ENCODE measurements at places on chromosomes 12 and 14.

- DNase-seq: no peak
Measured at GRCh38 chr14:44529026-44529425, 21.9 kb upstream of the FSCB start.

GRCh38 chr12:114684098-114684869, at the start of gene TBX3:
TBX3 (minus strand) TSS chr12:114684175; CDS start chr12:114683200, 975 bp downstream.
- DNase-seq: peak; percentile 63

DNA sequence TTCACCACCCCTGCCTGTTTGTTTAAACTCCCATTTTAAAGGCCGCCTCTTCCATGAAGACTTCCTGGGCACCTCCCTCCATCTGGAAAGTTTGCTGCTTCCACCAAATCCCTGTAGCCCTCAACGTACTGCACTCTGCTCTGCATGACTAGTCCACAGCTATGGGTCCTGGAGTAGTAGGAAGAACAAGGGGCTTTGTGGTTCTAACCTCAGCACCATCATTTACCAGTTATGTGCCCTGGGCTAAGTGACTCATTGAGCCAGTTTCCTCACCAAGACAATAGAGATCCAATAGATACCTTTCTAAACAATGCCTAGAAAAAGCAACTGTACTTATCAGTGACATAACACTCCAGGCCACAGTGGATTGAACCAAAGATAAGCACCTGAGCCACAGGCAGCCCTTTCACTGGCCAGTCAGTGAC, 8.5 kb upstream of the LTBP2 start:
- peak; percentile 43 for DNase-seq

- DNase-seq: no peak
Measured at GRCh38 chr12:117313926-117314325, 47.5 kb downstream of the NOS1 start.

DNA sequence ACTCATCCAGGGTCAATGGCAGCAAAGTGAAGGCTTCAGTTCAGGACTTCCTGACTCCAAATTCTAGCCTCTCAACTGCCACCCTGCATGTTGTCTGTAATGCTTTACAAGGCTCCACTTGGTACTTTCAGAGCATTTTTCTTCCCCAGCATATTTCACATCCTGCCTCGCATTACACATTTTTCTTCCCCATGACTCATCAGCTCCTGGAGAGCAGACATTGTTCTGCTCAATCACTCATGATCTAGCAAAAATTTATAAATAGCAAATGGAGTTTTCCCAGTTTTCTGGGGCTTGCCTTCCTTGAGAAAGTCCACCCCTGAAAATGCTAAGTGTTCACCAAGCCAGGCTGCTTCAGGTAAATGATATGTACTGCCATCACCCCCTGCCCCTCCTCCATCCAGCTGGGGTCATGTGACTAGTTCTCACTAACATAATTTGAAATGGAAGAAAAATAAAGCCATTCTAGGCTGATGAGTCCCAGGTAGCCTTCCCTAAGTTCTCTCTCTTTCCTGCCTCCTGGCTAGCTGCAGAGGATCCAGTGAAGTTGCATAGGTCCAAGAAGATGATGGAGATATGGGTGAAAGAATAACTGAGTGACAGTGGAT, 69.4 kb downstream of the ARMH4 start:
- DNase-seq: no peak

GRCh38 chr12:68439368-68440045, 107.3 kb upstream of the MDM1 start:
- DNase-seq: no peak

- DNase-seq: no peak
Measured at GRCh38 chr12:117362391-117362790, 965 bp upstream of the NOS1 start.

GRCh38 chr14:55111122-55111708, 17.8 kb upstream of the LGALS3 start:
- DNase-seq: no peak

- no peak for DNase-seq
Measured at GRCh38 chr12:56062996-56063395, 17.0 kb upstream of the ERBB3 start.

DNA sequence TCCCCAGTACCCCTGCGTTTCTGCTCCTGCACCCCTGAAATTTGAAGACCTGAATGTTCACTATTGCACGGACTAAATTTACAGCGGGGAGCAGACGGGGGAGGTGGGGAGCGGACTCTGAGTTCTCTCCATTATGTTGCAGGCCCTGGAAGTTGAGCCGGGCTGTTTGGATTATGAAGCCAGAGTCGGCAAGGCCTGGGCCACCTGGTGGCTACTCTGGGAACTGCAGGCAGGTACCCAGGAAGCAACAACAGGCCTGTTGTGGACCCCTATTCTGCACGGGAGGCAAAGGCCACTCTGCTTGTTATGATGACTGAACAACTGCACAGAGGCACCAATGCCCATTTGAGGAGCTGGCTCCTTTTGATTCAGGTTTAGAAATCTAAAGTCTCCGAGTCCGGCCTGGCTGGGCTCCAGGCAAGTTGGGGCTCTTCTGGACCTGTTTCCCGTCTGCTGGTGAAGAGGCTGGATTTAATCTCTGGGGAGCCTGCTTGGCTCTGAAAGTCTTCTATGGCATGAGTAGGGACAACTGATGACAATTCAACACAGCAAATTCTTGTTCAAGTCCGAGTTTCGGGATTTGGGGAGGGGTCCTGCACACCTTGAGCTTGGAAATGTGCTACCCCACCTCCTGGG, 34.1 kb upstream of the FAM181A start:
- DNase-seq: peak; percentile 84

DNA sequence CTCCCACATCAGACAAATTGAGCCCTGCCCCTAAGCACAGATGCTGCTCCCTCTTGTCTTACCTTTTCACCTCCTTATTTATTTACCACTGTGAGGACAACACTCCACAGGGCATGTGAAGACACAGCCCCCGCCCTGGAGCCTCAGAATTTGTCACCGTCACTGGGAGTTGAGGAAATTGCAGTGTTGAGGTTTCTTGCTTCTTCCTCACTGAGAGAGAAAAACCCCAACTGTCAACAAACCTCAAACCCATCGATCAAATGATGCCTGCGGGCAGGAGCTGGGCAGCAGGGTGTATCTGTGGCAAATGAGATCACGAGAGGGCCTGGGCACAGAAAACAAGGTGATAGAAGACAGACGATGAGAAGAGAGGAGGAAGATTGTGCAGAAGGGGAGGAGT, 30.5 kb upstream of the PLEKHG3 start:
- DNase-seq: peak; percentile 18

GRCh38 chr14:93902619-93903307, 24.4 kb upstream of the FAM181A start:
- no peak for DNase-seq

DNA sequence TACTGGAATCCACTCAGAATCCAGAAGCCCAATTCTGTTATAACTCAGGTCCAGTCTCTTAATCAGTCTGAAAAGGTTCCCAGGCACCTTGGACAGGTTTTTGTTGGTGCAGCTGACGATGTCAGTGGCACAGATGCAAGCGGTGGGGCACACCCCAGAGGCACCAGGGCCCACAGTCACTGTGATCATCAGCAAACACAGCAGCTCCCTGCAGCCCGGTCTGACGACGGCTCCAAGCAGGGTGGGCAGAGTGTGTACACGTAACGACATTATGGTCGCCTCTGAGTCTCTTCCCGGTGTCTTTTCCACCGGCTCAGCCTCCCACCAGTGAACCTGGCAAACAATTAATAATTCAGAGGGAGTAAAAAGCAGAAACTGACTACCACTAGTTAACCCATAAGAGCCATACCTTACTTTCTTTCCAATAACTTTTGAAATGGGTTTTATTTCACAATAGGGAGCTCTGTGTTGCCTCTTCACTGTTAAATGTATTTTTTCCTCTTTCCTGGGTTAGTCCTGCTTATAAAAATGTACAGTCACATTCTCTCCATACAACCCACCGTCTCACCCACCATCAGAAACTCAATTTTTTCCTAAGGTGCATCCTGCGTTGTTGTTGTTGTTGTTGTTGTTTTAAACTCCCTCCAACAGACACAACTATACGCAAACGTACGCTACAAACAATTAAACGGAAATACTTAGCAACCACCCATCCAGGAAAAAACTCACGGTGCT, 521 bp upstream of the PCED1B start:
- peak; percentile 61 for DNase-seq

DNA sequence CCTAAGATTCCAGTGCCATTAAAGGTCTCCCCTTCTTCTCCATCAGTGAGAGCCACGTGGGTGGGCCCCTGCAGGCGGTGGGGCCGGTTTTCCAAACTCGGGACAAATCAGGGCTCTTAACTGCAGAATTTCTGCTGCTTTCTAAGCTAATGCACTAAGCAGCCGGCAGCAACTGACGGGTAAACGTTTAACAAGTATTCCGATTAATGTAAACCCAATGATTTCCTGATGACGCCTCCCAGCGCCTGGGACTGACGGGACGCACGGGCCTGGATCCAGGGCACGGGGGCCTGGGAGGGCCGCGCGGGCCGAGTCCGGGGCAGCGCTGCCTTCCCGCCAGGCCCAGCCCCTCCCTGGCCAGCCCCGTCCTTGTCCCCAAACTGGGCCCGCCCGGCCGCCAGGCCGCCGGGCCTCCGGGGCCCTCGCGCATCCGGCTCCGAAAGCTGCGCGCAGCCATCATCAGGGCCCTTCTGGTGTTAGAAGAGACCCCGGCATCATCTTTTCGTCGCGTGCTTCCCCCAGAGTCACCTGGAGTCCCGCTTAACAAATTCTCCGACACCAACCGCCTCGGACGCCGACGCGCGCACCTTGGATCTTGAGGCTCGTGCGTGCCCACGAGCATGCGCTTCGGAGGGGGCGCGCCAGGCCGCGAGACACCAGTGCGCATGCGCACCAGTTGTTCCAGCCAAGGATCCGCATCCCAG, at the start of gene MLH3:
Gene MLH3, minus strand, starts transcription at position 616 of the 704 bp plus-strand sequence. CDS start 1,812 bp downstream, outside the sequence.
- peak; percentile 84 for DNase-seq

DNA sequence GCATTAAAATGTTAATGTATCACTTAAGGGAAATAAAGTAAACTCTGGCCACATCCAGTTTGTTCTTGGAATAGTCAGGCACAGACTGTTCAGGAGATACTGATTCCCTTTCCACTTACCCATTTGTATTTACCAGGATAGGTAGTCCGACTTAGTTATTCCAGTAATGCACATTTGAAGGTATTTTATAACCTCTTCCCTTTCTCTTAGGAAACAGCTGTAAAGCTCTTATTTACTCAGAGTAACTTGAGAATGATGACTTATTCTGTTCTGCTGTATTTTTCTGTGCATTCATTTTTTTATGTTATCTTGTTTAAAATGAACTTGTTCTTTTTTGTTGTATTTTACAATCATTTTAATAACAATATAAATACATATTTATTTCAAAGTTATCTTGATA, 78.0 kb downstream of the METTL25 start:
- DNase-seq: no peak

DNA sequence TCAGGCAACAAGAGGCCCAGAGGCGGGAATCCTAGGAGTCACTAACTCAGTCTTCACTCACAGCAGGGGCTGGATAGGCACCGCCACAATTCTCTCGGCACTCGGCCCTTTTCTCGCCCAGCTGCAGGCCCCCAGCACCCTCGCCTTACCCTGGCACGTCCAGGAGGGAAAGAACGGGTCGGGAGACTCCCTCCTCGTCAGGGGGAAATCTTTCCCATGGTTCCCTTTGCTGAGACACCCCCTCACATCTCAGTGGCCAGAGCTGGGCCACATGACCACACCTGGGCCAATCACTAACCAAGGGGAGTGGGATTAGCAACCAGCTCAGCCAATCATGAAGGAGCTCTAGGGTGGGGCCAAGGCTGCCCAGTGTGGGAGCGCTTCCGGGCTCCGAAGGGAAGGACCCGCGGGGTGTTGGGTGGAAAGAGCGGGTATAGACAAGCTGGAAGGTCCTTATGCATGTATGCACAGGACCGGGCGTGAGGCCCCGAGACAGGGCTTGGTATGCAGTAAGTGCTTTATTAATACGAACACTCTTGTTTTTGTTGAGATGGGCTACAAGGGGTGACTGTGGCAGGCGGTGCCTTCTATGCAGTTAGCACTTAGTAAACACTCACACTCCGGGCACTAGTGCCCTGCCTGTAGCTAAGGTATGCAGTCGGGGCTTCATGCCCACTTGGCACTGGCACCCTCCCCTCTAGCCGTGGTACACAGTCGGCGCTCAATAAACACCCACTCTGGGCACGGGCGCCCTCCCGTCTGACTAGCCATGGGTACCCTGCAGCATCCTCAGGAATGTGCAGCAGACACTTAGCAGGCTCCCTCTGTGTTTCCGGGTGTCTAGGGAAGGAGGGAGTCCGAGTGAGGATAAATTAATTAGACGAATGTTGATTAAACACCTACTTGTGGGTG, 40.3 kb downstream of the ADGRD1 start:
- no peak for DNase-seq

- no peak for DNase-seq
Measured at GRCh38 chr12:49744363-49744885, 3.1 kb downstream of the TMBIM6 start.

- DNase-seq: peak; percentile 1
Measured at GRCh38 chr12:109735051-109735521, 21.5 kb downstream of the FAM222A start.

DNA sequence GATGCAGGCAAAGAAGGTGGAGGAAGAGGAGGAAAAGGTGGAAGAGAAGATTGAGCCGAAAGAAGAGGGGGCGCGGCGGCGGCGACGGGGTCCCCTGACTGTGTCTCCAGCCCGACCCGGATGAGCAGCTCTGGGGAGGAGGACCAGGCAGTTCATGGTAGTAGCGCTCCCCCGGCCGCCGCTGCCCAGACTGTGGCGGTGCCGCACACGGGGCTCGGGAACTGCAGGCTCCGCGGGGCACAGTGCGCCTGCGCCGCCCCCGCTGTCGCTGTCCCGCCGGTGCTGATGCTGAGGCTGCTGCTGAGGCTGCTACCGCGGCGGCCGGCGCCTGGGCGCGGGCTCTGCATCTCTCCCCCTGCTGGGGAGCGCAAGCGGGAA, at the start of gene KCNH5:
Gene KCNH5, minus strand, starts transcription at position 225 of the 378 bp plus-strand sequence. CDS start 272 bp downstream, outside the sequence.
- peak; percentile 10 for DNase-seq

DNA sequence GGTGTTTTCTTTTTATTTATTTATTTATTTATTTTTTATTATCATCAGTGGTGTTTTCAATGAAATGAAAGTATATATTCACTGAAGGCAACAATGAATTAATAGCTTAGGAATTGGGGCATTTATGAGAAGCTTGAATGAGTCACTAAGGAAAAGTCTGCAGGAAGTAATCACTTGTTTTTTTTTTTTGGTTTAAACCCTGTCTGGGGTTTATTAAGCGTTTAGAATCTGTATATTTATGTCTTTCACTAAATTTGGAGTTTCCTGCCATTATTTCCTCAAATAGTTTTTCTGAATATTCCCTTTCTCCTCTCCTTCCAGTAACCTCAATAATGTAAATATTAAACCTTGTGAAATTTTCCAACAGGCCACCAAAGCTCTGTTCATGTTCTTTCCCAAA, 85.5 kb downstream of the TESC start:
- DNase-seq: no peak

- no peak for DNase-seq
Measured at GRCh38 chr12:19227190-19227879, 97.8 kb downstream of the PLEKHA5 start.
